ENCODE measurements at places on chromosomes 4 and X.

DNA sequence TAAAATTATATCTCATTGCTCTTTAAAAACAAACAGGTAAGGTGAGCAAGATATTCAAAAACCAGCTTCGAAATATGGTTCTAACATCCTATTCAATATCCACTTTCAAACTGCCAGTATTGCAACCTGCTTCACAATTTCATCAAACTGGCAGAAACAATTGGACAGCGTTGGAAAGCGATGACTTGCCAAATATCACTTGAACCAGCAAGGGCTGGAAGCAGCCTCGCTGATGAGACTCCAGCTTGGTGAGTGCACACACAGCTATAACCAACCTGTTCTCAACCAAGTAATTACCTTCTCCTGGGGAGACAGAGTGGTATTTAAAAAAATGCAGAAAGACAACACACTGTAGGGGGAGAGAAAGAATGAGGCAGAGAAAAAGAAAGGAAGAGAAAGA is 155.8 kb upstream of the RAI2 start:
- no peak for DNase-seq

DNA sequence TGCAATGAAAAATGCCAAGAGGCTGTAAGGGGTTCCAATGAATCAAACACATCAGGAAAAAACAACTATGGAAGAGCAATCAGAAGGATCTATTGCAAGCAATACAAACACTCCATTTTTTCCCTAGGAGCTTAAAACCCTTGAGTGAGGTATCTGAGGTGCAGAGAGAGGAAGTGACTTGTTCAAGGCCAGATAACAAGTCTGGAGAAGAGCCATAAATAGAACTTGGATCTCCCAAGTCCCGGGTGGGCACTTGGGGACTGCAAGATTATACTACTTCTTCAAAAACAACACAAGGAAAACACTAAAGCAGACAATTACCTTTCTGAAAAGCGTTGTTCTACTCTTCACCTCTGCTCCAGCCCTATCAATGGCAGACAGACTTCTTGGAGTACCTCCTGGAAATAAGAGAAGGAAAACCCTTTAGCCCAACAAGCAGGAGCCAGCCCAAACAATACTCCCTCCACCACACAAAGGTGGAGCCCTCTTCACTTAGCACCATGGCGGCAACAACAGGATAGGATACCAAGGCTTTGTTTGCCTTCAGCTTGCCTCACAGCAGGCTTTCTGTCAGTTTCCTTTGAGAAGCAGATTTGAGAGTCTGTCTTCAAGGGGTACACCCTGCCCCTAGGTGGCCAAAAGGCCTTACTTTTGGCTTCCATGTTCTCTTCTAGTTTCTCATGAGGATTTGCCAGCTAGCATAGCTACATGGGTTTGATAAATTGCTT is 26.0 kb downstream of the AIFM1 start:
- DNase-seq, result no peak

DNA sequence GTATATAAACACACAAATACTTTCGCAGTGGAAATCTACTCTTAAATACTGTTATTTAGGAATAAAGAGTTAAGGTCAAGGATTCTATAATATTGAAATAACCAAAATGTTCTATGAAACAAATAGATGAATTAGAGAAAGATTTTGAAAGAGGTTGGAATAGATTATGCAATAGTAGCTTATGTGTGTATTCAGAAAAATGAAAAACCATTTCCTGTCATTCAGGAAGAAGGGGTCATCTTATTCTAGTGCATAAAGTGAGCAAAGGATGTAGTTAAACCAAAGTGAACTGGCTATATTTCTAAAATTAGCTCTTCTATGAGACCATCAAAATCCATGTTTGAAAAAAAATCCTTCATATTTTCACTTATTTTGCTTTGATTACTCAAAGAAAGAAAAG is 30.0 kb upstream of the MYOZ2 start:
- DNase-seq, result no peak

DNA sequence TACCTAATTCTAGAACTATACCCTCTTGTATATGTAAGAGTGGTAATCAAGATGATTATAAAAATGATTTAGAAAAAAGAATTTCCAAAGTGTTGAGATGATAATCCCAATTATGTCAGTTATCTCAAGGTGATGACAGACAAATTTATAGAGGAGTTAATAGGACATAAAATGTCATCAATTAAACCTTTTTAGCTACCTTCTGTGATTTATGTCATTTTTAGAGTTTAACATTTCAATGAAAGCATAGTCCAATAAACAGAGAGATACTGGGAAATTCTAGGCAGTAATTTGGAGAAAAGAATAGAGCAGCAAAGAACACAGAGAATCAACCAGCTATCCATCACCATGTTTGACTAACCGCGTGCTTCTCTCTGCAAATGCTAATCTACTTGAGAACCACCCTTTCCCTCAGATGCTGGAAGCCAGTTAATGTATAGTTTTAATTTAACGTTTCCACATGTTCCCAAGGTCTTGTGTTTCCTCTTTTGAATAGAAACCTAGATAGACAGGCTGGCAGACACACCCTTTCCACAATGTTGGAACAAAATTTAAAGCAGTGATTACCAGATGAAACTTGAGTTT is 433.1 kb upstream of the FAM241A start:
- peak; percentile 95 for DNase-seq

- DNase-seq, result no peak
Observed at GRCh38 chrX:68721546-68721945, 74.1 kb downstream of the STARD8 start.

GRCh38 chr4:84498203-84498934 is 723 bp downstream of the NKX6-1 start:
- peak; percentile 20 for DNase-seq

- DNase-seq, result no peak
Observed at GRCh38 chrX:71184803-71185495, 38.1 kb upstream of the GJB1 start.

DNA sequence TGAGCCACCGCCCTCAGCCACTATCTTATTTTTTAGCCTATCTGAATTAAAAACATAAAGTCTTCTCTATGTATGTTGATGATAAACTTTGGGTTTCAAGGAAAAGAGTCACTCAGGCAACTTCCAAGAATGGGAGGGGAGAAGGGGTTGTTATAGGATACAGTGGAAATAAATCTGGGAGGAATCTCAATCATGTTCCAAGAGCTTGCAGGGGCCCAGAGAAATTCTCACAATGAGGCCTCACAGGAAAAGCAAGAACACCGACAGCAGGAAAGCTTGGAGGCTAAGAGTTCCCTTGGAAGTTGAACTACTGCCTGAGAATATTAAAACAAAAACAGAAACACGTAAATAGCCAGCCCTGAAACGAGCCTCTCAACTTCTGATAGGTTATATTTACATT is 384.6 kb upstream of the IGFBP7 start:
- no peak for DNase-seq

GRCh38 chr4:55399581-55399980 is 3.8 kb downstream of the TMEM165 start:
- DNase-seq, result no peak

DNA sequence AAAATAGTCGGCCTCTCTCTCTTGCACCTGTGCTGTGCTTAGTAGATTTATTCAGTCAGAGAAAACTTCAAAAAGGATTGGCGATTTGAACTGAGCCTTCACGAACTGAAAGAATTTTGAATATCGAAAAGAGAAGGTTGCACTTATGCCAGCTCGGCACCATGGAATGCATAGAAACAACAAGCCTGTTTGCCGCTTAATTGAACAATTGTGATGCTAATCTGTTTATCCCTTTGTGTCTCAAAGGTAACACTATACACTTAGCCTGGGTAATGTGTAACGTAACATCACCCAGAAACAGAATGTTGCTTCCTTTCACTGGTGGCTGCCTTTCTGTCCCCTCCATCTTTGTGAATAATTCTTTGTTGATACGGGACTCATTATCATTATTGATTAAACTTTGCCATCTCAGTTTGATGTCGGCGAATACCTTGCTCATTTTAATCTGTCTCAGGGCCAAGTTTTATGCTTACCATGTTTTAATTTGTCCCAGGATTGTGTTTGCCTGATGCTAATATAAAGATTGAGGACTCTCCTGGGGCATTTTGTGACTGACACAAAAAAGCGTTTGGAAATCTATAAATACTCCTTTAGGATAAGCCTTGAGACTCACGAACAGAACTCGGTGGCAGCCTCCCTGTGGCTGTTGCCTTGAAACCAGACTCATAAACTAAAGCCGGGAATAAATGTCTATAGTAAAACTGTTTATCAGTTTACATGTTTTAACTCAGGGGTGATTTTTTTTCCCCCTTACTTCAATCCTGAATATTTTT is 400.5 kb downstream of the RAPGEF2 start:
- no peak for DNase-seq

DNA sequence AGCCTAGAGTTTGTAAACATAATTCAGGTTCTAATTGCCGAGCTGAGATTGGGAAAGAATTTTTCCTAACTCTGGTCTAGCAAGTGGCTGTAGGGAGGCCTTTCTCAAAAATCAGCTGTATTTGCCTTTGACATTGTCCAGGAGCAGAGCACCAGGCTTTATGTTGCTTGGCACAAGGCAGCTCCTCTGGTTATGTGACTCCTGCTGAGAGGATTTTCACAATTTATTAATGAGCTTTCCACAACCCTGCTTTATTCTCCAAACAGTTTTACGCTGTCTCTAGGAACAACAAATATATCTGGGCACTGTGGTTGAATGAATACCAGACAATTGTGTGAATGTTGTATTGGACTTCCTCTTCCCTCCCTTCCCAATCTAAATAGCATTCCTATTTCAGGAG is 14.9 kb downstream of the LSM6 start:
- DNase-seq, result no peak

DNA sequence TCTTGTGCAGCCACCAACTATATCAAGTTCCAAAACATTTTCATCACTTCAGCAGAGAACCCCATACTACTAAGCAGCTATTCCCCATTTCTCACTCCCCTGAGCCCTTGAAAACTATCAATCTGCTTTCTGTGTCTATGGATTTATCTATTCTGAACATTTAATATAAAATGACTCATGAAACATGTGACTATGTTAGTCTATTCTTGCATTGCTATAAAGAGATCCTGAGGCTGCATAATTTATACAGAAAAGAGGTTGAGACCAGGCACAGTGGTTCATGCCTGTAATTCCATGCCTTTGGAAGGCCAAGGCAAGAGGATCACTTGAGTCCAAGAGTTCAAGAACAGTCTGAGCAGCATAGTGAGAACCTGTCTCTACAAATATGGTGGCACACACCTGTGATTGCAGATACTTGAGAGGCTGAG is 10.6 kb upstream of the C1QTNF7 start:
- DNase-seq, result no peak

DNA sequence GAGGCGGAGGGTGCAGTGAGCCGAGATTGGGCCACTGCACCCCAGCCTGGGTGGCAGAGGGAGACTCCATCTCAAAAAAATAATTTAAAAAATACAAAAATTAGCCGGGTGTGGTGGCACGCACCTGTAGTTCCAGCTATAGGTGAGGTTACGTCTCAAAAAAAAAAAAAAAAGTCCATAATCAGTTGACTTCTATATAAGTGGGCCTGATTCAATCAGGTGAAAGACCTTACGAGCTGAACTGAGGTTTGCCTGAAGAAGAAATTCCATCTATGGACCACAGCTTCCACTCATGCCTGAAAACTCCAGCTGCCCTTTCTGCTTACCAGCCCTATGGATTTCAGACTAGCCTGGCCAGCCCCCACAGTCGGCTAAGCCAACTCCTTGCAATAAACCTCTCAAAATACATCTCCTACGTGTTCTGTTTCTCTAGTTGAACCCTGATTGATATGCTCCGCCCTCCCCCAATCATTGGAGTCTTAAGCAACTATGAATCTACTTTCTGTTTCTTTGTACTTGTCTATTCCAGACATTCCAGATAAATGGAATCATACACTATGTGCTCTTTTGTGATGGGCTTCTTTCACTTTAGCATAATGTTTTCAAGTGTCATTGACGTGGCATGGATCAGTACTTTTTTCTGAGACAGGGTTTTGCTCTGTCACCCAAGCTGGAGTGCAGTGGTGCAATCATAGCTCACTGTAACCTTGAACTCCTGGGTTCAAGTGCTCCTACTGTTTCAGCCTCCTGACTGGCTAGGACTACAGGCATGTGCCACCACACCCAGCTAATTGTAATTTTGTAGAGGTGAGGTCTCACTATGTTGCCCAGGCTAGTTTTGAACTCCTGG is 36.6 kb downstream of the SAT1 start:
- peak; percentile 64 for DNase-seq

Measured in HAP-1 (cell line).